ENCODE measurements at places on chromosomes 12 and 14.

DNA sequence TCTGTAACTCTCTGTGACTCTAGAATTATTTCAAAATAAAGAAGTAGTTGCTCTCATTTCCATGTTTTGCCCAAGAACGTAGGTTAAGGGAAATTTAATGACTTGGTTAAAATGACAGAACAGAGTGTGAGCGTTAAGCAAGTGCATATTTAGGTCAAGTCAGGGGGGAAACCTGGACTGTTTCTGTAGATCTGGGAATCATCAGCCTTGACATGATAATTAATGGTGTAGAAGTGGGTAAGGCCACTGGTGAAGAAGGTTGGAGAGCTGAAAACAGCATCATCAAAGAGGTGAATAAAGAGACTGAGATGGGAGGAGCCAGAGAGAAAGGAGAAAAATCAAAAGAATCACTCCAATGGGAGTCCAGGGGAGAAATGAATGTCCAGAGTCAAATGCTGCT is 49.4 kb upstream of the STK38L start:
- no peak for DNase-seq

- no peak for DNase-seq
Measured at GRCh38 chr12:24270965-24271364, 321.5 kb upstream of the SOX5 start.

DNA sequence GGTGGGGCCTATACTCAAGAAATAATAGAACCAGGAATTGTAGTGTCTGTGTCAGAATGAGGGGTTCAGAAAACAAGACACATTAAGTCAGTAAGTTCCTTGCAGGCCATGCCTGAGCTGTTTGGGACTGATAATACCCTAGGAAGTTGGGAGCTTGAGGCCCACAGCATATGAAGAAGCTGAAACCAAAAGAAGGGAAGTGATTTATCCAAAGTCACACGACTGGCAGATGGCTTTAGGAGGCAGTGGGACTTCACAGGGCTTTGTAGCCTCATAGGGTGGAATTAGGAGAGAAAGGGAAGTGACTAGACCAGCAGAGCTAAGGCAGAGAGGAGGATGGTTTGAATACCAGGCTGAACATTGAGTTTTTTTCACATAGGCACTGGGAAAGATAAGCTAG is 56.6 kb upstream of the SRSF5 start:
- DNase-seq: no peak

DNA sequence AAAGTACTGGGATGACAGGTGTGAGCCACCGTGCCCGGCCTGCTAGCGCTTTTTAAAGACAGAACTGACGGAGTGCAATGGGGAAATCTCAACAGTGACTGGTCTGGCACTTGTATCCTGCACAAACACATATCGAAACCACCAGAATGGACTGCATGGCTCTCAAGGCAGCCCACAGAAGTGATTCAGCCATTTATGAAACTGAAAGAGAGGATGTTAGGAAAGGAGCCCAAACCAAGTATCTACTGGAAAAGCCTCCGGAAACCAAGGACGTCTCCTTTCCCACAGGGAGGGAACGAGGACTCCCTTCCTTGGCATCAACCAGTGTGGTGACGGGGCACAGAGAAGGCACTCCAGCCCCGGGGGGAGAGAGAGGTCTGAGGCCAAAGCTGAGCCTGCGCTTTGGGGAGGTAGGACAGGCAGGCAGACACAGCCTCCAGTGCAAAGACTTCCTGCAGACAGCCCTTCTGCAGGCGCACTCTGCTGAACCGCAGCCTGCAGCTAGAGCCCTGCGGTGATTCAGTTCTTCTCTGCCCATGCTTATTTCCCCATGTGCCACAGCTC is 16.5 kb downstream of the SLC15A4 start:
- no peak for DNase-seq

GRCh38 chr12:4918950-4919660 is 9.4 kb downstream of the KCNA1 start:
- no peak for DNase-seq

- DNase-seq: no peak
Measured at GRCh38 chr12:53738406-53739213, 11.4 kb upstream of the CALCOCO1 start.

- DNase-seq: no peak
Measured at GRCh38 chr12:96907671-96908422, 790 bp downstream of the NEDD1 start.

DNA sequence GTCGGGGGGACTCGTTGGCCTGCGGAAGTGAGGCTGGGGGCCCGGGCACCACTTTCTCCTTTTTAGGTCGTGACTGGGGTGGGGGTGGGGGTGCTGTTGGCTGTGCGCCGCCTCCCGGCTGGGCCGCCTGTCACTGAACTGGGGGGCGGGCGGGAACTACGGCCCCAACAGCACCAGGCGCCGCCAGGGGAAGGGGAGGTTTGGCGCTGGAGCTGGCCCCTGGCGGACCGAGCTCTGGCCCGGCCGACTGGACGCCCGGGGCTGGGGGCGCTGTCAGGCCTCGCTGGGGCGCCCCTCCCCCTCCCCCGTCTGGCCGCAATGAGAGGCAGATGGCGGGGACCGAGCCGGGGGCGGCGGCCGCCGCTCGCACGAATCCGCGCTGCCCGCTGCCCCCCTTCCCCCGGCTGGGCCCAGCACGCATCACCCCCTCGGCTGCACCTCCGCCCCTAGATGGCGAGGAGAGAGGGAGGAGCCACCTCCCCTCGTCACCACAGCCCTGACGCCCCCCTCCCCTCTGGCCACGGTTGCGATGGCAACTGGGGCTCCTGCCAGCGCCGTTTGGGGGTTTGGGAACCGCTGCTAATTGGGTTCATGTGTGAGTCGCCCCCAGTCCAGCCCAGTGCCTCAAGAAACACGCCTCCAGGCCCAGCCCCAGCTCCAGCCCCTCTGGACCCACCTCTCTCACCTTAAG is 723 bp downstream of the NFATC4 start:
- no peak for DNase-seq

GRCh38 chr14:95222870-95223398 is 65.6 kb upstream of the DICER1 start:
- no peak for DNase-seq

DNA sequence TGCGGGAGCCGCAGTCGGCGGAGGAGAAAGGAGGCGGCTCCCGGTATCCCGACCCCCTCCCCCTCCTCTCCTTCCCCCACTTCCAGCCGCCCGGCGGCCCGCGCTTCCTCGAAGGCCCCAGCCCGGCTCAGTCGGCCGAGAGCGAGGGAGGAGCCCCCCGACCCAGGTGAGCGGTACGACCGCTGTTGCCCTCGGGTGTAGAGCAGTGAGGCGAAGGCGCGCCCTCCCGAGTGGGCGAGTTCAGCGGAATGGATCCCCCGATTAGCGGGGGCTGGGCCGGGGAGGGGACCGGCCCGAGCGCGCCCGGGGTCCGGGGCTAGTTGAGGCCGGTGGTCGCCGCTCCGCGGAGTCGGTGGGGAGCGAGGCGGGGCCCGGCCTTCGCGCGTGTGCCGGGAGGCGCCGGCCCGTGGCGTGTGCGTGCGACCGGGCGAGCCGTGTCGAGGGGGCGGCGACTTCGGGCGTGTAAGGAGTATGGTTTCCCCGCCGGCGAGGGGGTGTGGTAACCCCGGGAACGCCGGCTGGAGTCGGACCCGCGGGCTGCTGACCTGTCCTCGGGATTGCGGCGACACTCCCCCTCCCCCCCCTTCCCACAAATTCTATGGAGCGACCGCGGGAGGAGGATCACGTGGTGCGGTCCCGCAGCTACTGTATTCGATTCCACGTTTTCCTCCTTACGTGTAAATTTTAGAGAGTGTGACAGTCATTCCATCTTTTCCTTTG is 501 bp downstream of the RIMKLB start:
- DNase-seq: no peak

GRCh38 chr12:106058256-106059182 is 80.2 kb downstream of the NUAK1 start:
- DNase-seq: no peak

DNA sequence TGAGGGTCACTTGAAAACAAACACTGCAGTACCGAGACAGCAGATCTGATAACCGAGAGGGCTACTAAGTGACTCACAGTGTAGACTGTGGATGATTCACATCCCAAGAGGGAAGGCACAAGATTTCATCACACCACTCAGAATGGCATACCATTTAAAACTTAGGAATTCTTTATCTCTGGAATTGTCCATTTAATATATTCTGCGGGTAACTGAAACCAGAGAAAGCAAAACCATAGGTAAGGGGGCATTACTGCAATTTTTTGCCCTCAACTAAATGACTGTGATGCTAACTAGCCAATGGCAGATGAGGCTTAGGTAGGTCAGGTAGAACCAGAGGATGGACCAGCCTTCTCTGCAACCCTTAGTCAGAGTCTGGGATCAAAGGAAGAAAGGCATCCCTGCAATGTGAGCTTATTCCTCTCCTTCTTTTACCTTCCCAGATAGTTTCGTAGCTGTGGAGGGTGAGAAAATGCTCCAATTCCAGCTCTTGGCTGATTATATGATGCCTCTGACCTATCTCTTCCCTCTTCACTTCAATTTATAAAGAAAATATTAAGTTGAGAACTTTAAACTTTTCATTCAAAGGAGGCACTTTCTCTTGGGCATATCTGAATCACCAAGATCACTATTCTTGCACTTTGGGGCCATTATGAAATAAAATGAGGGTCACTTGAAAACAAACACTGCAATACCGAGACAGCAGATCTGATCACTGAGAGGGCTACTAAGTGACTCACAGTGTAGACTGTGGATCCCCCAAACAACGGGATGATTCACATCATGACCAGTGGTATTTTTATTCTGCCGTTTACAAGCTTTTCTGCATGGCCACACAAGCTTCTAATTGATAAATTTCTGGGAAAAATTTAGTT is 6.8 kb downstream of the ART4 start:
- DNase-seq: no peak

- DNase-seq: no peak
Measured at GRCh38 chr14:33516898-33517436, 433.9 kb downstream of the EGLN3 start.

DNA sequence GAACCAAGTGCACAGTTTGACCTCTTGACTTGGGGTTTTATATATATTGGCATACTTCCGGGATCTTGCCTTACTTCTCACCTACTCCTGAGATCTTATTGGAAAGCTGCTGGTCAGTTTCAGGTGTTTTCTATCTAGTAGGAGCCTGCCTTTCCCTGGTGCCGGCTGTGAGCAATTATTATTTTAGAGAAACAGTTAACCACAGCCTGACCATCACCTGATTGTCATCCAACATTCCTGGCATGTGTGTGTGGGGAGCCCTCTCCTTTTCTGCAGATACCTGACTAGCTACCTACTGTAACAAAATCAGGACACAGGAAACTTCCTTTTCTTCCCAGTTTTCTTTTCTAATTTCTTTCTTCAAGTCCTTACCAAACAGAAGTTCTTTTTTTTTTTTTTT is 220.4 kb downstream of the ATP23 start:
- no peak for DNase-seq

- no peak for DNase-seq
Measured at GRCh38 chr14:44652640-44653039, 145.6 kb upstream of the FSCB start.

DNA sequence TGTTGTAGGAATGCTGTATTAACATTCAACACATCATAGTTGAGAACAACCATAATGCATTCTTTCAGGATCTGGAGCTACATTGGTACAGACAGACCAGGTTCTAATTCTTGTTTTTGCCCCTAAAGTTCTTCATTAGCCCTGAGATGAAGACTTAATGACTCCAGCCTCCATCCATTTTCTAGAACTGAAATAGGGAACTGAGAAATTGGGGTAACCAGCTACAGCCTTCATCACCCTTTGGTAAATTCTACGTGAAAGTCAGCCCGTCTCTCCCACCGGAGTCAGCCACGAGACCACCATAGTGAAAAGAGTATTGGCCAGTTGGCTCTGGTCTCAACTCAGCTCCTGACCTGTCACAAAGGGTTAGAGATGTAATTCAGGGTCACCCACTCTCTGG is 164.0 kb downstream of the NUAK1 start:
- no peak for DNase-seq

- DNase-seq: peak; percentile 4
Measured at GRCh38 chr12:133129368-133130037, 571 bp downstream of the ZNF891 start.

DNA sequence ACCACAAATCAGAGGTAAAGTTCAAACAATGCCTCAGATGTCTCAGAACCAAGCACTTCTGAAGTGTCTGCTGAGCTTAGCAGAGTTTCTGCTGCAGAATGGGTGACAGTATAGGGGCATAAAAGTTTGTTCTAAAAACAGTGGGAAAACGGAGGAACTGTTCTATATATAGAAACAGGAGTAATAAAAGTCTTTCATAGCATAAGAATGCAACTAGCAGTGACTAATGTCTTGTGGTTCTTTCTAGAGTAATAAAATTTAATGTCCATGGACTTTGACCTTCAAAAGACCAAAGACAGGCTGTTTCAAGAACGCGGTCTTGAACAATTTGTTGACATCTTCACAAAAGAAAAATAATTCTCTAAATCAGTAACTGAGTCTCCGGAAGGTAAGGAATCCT is 107.5 kb upstream of the FAR2 start:
- no peak for DNase-seq

GRCh38 chr12:116804051-116804450 is 65.9 kb downstream of the RNFT2 start:
- no peak for DNase-seq

- no peak for DNase-seq
Measured at GRCh38 chr12:80754274-80754673, 37.6 kb downstream of the MYF5 start.

- DNase-seq: no peak
Measured at GRCh38 chr14:94936401-94936892, 166.5 kb upstream of the GSC start.

GRCh38 chr12:11653215-11653753 is 3.8 kb downstream of the ETV6 start:
- peak; percentile 23 for DNase-seq

DNA sequence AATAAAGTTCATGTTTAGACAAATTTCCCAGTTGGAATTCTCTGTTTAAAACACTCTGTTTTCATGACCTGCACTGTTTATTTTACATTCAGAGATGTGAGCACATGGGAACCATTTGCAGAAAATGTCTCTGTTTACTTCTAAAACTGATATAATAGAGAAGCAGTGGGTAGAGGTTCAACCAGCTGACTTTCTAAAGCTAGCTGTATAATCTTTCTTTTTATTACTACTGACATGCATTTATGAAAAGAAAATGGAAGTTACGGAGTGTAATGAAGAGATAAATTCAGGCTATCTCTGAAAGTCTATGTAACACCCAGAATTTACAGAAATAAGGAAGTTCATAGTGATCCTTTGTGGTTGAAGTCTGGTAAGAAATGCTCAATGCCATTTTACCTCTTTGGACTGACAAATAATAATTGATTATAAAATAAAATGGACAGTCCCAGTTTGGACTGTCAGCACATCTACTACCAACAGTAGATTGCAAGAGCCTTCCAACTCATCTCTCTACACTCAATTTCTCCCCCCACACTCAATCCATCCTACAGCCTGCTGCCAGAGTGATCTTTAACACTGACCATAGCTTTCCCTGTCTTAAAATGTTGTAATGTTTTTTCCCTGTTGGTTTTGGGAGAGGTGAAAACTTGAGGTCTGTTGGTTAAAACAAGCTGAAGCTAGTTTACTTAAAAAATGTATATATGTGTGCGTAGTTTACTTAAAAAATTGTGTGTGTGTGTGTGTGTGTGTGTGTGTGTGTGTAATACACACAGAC is 137.4 kb downstream of the AEBP2 start:
- no peak for DNase-seq

- no peak for DNase-seq
Measured at GRCh38 chr12:111578276-111578970, 20.7 kb downstream of the ATXN2 start.

Measured in stimulated activated CD4-positive, alpha-beta T cell treated with anti-CD3 and anti-CD28 coated beads, TNF-alpha, amount 100 ng/mL, for 48 hours (primary cell).